ENCODE measurements at places on chromosomes 7 and 10.

DNA sequence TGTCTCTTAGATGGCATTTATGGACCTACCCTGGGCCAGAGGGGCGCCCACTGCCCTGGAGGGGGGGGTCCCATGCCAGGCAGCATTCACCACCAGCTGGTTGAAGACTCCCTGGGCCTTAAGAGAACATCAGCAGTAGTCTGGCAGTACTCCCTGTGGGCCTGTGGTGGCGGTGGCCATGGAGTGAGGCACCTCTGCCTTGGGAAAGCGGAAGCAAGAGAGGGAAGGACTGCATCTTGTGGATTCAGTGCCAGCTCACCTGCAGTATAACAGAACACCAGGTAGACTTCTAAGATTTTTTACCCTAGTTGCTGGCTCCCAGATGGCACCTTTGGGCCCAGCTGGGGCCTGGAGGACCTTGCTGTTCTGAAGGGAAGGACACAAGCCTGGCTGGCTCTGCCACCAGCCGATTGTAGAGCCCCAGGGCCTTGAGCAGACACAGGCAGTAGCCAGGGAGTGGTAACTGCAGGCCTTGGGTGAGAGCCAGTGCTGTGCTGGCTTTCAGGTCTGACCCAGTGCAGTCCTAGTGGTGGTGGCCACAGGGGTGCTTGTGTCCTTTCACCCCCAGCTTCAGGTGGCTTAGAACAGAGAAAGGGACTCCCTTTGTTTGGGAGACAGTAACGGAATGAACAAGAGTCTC is 15.8 kb downstream of the PLAC9 start:
- DNase-seq: no peak

DNA sequence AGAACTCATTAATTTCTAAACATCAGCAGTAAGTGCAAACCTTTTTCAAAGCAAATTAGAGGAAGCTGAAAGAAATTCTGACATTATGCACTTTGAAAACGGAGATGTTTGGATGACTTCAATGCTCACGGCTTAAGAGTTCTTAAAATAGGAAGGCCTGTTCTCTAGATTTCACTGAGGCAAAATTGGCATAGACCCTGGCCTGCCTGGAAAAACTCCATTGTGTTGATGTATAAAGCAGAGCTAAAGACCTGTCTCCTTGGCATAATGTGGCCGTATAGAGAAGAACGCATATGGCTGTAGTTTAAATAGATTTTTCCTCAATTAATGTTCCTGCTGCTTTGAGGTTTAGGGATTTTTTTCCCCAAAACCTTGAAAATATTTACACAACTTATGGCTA is 24.5 kb upstream of the AGMO start:
- DNase-seq: no peak

- DNase-seq: no peak
Observed at GRCh38 chr7:121023683-121024511, 35.4 kb downstream of the CPED1 start.

GRCh38 chr10:110862961-110863360 is 8.8 kb upstream of the PDCD4 start:
- DNase-seq: no peak

GRCh38 chr10:117477211-117477947 is 65.2 kb upstream of the EMX2 start:
- DNase-seq: no peak

GRCh38 chr10:125104559-125104958 is 55.8 kb downstream of the CTBP2 start:
- DNase-seq: no peak

- no peak for DNase-seq
Observed at GRCh38 chr7:158498443-158499081, 89.1 kb downstream of the PTPRN2 start.

- no peak for DNase-seq
Observed at GRCh38 chr10:45433716-45434469, 59.9 kb downstream of the ALOX5 start.

Data from common myeloid progenitor, CD34-positive (primary cell).